ENCODE measurements at places on chromosomes 2 and 18.
A peak's percentile ranks its signal among the peaks of the same experiment; 100 is the strongest.

GRCh38 chr2:80670763-80671162 is 366.2 kb upstream of the LRRTM1 start:
- DNase-seq, result no peak

- DNase-seq, result no peak
Observed at GRCh38 chr2:71078624-71079023, 10.2 kb downstream of the NAGK start.

GRCh38 chr18:48896875-48897511 is 53.8 kb downstream of the SMAD7 start:
- DNase-seq, result no peak

GRCh38 chr2:16725549-16725948 is 59.9 kb upstream of the CYRIA start:
- DNase-seq, result no peak

GRCh38 chr2:120632796-120633646 is 102.6 kb upstream of the GLI2 start:
- no peak for DNase-seq

- no peak for DNase-seq
Observed at GRCh38 chr2:120445449-120446143, 99.7 kb downstream of the INHBB start.

GRCh38 chr2:202133200-202133908 is 60.3 kb downstream of the KIAA2012 start:
- no peak for DNase-seq

DNA sequence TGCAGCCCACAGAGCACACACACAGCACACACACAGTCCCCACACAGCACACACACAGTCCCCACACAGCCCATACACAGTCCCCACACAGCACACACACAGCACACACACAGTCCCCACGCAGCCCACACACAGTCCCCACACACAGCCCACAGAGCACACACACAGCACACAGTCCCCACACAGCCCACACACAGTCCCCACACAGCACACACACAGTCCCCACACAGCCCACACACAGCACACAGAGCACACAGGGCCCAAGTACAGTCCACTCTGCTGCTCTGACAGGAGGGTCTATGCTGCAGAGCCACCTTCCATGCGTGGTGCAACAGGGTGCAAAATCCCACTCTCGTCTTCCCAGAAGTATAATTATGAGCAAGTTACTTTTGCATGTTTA is 240.5 kb upstream of the SALL3 start:
- no peak for DNase-seq

- DNase-seq, result no peak
Observed at GRCh38 chr2:108316033-108316432, 27.3 kb downstream of the SULT1C2 start.

DNA sequence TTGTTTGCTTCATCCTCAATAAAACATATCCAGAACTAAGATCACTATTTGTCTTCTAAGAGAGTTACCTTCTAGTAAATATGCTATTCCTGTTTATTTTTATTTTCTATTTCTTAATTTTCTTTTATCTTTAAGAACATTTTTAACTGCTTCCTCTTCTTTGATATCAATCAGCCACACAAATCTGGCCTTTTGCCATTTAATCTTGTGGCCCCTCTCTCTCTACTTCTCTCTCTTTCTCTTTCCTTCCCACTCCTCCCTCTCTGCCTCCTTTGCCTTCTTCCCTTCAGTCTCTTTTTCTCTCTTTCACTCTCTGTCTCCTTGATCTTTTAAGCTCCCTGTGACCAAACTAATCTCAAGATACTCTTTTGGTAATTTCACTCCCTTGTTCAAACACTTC is 108.4 kb downstream of the GRB14 start:
- DNase-seq, result no peak

DNA sequence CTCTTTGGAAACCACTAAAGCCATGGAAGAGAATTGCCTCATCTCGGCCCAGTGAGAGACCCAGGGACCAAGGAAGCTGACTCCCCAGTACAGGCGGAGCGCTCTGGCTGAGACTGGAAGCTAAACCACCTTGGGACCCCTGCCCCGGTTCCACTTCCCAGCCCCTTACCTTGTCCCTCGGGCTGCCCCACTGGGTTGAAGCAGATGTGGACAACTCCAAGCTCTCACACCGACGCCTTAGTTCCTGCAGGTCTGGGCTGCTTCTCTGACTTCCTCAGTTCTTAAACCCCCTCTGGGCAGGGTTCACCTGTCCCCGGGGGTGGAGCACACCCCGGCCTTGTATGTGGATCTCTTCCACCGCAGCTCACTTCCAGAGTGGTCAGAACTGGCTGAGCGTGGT is 266.2 kb downstream of the PHLPP1 start:
- DNase-seq, result no peak

- no peak for DNase-seq
Observed at GRCh38 chr18:63071701-63072141, 247.8 kb downstream of the BCL2 start.

DNA sequence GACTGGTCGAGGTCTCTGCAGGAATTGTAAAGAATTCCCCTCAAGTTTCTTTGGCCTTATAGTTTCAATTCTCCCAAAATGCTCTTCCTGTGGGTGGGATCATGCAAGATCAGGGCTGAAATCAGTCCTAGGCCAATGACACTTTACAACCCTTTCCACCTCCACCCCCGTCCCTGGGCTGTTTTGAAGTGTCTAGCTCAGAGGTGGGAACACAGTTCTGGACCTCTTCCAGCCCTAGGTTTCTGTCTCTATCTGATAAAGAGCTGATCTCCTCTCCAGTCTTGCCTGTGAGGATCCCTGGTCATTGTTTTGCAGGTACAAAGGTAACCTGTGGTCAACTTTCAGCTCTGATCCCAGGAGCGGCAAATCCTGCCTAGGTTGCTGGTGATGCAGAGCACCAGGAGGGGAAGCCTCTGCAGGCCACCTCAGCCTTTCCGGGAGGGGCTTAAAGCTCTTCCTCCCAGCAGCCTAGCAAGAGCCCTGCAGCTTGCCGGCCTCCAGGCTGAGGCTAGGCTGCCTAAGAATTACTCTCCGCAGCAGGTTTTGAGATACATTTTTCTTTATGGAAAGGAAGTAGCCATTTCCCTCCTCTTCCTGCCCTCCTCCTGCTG is 69.8 kb upstream of the WIPF1 start:
- DNase-seq, result no peak

- no peak for DNase-seq
Observed at GRCh38 chr2:220117025-220117424, 489.6 kb downstream of the SLC4A3 start.

DNA sequence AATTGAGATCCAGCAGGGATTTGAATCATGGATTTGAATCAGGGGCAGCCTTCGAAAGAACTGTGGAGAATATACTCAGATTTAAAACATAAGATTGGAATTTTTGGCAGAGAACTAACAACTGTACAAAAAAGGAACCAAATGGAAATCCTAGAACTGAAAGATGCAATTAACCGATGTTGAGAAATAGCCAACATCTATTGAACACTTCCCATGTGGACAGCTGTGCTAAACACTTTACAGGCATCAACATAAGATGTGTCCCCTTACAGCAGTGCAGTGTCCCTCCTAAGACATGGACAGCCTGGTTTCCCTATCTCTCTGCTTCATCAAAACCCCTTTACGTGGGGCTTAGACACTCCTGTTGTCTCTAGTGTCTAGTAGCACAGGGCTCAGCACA is 3.7 kb upstream of the IL1RN start:
- no peak for DNase-seq

- DNase-seq, result no peak
Observed at GRCh38 chr2:120294008-120294340, 41.3 kb downstream of the RALB start.

DNA sequence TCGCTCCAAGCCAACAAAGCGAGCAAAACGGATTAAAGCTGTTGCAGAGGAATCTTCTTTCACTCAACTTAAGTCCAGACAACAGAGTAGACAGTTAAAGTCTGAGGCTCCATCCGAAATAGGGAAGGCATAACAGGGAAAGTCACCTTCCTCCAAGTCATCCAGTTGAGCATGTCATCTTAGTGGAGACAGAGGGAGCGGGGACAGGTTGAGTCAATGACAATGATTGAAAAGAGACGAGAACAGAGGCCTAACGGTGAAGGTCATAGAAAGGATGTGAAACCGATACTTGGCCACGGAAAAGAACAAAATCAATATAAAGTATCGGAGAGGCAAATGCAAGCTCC is 455 bp downstream of the C18orf32 start:
- no peak for DNase-seq

- no peak for DNase-seq
Observed at GRCh38 chr2:168766600-168766999, 35.8 kb upstream of the NOSTRIN start.

GRCh38 chr2:96157649-96158553 is 12.7 kb upstream of the DUSP2 start:
- DNase-seq, result peak; percentile 69

DNA sequence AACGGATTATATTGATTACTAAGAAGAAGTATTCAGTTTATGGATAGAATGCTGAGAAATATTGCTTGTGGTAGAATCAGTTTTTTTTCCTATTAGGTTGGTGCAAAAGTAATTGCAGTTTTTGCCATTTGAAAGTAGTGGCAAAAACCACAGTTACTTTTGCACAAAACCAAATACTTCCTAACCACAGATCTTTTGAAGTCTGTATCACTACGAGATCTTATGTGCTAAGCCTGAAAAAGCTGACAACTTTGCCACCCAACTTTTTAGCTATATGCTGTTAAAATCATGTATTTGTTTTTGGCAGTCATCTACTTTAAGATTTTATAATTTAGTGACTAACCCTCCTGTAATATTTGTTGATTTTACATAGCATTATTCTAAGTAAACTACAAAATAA is 24.6 kb downstream of the DNAJC10 start:
- DNase-seq, result no peak

DNA sequence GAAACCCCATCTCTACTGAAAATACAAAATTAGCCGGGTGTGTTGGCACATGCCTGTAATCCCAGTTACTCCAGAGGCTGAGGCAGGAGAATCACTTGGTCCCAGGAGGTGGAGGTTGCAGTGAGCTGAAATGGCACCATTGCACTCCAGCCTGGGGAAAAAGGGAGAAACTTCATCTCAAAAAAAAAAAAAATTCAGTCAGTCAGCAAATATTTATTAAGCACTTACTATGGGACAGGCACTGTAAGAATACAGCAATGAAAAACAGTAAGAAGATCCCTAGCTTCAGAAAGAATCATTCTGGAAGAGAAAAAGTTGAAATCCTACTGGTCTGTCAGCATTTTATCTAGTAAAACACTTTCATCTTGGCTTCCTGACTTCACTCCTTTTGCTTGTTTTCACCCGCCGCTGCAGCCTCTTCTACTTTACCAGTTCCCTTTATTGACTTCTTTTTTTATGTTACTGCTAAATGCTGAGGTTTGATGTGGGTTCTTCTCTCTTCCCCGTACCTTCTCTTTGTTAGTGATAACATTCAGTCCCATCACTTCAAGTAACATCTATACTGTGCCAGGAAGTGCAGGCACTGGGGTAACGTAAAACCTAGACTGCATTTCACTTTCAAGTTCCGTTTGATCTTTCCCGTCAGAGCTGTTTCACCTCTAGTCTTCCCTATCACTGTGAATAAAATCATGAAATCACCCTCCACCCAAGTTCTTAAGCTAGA is 10.8 kb upstream of the TAF4B start:
- peak; percentile 7 for DNase-seq

GRCh38 chr2:105793196-105793975 is 48.7 kb downstream of the NCK2 start:
- no peak for DNase-seq

GRCh38 chr2:45769854-45770576 is 118.5 kb downstream of the PRKCE start:
- no peak for DNase-seq

GRCh38 chr18:26057344-26057773 is 33.1 kb downstream of the SS18 start:
- no peak for DNase-seq

Data from activated T-helper 1 cell treated with Interleukin-2 at 50 U/mL for 16 hours (primary cell).